ENCODE measurements at places on chromosomes 11 and 22.

- no peaks in the 10 kb centered on the region for H3K27me3 ChIP-seq
- H3K4me1 ChIP-seq = no peaks in the 10 kb centered on the region
- no peak for DNase-seq
- no peaks in the 10 kb centered on the region for H3K36me3 ChIP-seq
Observed at GRCh38 chr11:23103416-23103815, 243.1 kb upstream of the CCDC179 start.

DNA sequence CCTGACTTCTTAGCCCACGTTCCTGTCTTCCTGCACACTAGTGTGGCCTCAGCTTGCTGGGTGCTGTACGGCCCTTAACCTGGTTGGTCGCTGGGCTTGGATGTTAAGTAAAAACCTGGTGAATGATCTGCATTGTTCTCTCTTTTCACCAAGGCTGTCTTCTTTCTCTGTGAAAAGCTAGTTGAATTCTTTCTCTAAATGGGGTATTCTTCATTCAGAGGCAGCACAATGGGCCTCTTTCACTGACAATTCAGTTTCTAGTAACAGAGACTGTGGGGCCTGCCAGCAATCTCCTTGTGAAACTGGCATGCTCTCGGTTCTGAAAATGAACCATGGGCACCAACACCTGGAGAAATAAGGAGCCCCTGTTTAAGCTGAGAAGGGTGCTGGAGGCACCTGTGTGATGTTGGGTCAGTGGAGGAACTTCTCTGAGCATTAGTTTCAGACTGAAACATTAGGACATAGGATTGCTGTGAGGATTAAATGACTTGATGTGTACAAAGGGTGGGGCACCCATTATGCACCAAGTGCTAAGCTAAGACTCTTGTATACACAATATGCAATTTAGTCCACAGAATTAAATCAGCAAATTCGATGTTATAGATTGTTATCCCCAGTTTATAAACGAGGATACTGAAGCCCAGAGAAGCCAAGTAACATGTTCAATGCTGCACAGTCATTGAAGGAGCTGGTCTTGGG is 33.1 kb upstream of the ELF5 start:
- H3K36me3 ChIP-seq = no peaks in the 10 kb centered on the region
- no peak overlapping the region for H3K27ac ChIP-seq
- DNase-seq = no peak
- no peaks in the 10 kb centered on the region for H3K27me3 ChIP-seq

DNA sequence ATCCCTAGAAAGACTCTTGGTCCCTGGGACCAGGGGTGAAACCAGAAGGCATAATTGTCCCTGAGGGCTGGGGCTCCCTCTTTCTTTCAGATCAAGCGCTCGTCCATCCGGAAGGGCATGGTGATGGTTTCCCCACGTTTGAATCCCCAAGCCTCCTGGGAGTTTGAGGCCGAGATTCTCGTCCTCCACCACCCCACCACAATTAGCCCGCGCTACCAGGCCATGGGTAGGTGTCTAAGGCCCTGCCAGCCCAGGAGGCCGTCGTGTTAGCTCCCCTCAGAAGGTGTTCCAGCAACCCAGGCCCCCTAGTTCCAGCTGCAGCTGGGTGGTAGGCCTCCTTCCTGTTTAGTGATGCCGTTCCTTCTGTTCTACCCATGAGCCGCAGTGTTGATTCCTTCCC is 21.4 kb downstream of the GTPBP1 start:
- no peaks in the 10 kb centered on the region for H3K27me3 ChIP-seq
- peak; percentile 9 for DNase-seq
- H3K4me1 ChIP-seq = peaks cover 2% of the 10 kb centered on the region
- no peak overlapping the region for H3K4me3 ChIP-seq
- H3K36me3 ChIP-seq = no peaks in the 10 kb centered on the region

DNA sequence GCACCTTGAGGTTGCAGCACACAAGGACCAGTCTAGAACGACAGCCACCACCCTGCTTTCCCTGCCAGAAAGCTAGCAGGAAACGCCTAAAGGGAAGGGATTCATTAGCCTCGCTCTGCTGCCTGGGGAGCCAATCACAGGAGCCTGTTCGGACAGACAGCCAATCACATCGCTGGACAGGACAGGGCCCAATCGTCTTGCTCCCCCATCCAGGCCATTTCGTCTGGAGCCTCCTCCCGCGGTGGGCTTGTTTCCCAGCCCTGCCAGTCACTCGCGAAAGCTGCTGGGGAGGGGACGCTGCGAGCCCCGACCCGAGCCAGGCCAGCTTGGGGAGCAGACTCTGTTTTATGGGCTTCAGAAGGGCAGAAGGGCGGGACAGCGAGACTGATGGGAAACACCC is 79.8 kb upstream of the NCAM1 start:
- peaks cover 6% of the 10 kb centered on the region for H3K4me1 ChIP-seq
- H3K27me3 ChIP-seq = no peaks in the 10 kb centered on the region
- peak overlapping the region; percentile 27 for H3K4me3 ChIP-seq
- H3K27ac ChIP-seq = no peak overlapping the region
- DNase-seq = peak; percentile 71

DNA sequence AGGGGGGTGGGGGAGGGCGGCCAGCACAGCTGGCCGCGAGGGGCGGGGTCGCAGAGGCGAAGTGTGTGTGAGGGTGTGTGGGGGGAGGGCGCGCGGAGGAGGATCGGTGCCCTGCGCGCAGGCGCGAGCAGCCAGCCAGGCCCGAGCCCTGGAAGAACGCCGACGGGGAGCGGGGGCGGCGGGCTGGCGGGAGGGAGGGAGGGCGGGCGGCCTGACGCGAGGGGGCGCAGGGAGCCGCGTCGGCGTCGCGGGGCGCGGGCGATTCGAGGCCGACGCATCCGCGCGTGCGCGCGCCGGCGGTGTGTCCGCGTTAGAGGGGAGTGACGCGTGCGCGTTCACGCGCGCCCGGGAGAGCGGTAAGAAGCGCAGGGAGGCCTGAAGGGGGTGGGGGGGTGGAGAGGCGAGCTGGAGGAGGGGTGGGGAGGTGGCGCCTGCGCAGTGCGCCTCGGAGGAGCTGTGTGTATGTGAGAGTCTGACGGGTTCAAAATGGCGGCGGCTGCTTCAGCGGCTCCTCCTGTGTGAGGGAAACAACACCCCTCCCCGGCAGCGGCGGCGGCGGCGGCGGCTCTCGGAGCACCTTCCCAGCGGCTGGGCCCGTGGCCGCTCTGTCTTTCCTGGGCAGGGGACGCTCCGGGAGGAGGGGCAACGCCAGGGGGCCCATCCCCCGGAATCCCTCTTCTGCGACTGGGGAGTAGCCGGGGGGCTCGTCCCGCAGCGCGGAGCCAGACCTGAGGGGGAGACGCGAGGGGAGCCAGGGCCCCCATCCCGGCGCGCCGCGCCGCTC is at the start of gene KDM2A:
KDM2A (plus strand) TSS at position 463 of the 784 bp plus-strand sequence. CDS start 2,054 bp downstream, outside the sequence.
- H3K4me1 ChIP-seq = peaks cover 3% of the 10 kb centered on the region
- no peaks in the 10 kb centered on the region for H3K27me3 ChIP-seq
- H3K4me3 ChIP-seq = peak within 1 kb of the TSS; percentile 98
- H3K36me3 ChIP-seq = no peaks in the 10 kb centered on the region

- H3K36me3 ChIP-seq = no peaks in the 10 kb centered on the region
- H3K4me1 ChIP-seq = no peaks in the 10 kb centered on the region
- H3K4me3 ChIP-seq = no peak overlapping the region
Observed at GRCh38 chr11:65128182-65129145, 5.9 kb downstream of the SYVN1 start.

DNA sequence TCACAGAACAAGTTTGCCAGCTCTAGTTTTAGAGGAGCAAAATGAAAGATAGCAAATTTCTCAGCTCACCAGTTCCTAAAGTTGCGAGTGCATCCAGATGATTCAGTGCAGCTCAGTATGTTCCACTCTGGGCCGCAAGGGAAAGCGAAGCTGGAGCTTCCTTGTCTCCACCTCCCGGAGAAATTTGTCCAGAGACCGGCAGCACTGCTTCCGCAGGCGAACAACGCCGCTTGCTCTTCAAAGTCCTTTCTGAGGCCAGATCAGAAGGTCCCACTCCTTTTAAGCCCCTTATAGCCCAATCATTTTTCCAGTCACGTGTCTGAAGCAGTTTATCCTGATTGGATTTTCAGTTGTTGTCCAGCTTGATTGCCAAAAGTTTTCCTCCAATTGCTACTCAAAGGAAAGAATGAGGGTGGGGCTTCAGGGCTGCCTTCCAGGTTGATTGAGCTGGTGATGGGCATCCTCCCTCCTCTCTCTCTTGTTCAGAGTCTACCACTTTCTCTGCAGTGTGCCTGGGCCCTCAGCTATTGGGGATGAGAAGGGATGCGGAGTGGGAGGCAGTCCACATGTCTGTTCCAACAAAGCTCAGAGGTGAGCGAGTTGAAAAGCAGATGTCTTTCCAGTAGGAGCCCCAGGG is at the start of gene ZNF280A:
ZNF280A (minus strand) TSS at position 251 of the 637 bp plus-strand sequence. CDS start 4,640 bp downstream, outside the sequence.
- H3K36me3 ChIP-seq = no peaks in the 10 kb centered on the region
- no peak within 1 kb of the TSS for H3K4me3 ChIP-seq
- H3K27ac ChIP-seq = no peak within 1 kb of the TSS
- no peaks in the 10 kb centered on the region for H3K27me3 ChIP-seq
- no peaks in the 10 kb centered on the region for H3K4me1 ChIP-seq

DNA sequence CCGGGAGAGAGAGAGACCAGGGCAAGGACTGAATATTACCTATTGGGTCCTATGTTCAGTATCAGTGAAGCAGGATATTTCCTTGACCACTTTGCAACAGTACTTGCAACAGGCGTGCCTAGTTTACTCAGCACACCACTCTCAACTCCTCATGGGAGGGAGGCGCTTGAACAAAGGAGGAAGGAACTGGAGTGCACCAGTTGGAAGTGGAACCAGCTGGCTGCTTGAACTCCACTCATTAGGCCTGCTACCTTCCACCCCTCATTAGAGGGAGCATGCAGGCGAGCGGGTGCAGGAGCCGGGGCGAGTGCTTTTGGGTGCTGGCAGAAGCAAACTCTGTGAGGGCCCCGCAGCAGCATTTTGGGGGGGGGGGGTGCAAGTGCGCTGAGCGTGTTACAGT is 1369.6 kb upstream of the RAG2 start:
- no peaks in the 10 kb centered on the region for H3K4me1 ChIP-seq
- no peaks in the 10 kb centered on the region for H3K27me3 ChIP-seq
- no peaks in the 10 kb centered on the region for H3K36me3 ChIP-seq
- H3K4me3 ChIP-seq = no peak overlapping the region
- no peak overlapping the region for H3K27ac ChIP-seq

GRCh38 chr11:94032725-94033124 is 11.6 kb downstream of the HEPHL1 start:
- H3K36me3 ChIP-seq = no peaks in the 10 kb centered on the region
- H3K4me1 ChIP-seq = no peaks in the 10 kb centered on the region
- no peak for DNase-seq
- no peaks in the 10 kb centered on the region for H3K27me3 ChIP-seq
- H3K4me3 ChIP-seq = no peak overlapping the region

GRCh38 chr11:6418557-6419008 is 311 bp downstream of the APBB1 start:
- H3K36me3 ChIP-seq = no peaks in the 10 kb centered on the region
- H3K4me3 ChIP-seq = peak overlapping the region; percentile 88
- peak overlapping the region; percentile 95 for H3K27ac ChIP-seq
- DNase-seq = no peak
- no peaks in the 10 kb centered on the region for H3K27me3 ChIP-seq

DNA sequence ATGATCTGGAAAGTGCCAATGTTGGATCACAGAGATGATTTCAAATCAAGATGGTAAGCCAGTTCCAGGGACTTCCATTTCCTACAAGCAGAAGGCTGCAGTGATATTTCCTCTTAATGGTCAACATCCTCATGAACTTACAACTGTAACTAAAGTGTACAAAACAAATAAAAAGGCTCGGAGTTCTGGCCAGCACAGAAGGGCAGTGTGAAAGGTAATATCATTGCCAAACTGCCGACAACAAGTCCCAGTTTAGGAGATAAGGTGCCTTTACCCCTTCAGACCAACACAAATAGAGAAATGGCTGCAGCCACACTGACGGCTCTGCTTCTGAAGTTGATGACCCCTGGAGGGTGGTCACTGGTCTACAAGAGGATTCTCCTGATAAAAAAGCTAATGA is 91.1 kb downstream of the ETS1 start:
- H3K27me3 ChIP-seq = no peaks in the 10 kb centered on the region
- H3K4me3 ChIP-seq = no peak overlapping the region
- peak overlapping the region; percentile 53 for H3K27ac ChIP-seq

GRCh38 chr11:116986521-116987105 is 111.6 kb downstream of the SIK3 start:
- H3K27me3 ChIP-seq = no peaks in the 10 kb centered on the region
- no peak overlapping the region for H3K4me3 ChIP-seq
- H3K36me3 ChIP-seq = no peaks in the 10 kb centered on the region
- no peak for DNase-seq
- peaks cover 13% of the 10 kb centered on the region for H3K4me1 ChIP-seq
- no peak overlapping the region for H3K27ac ChIP-seq

DNA sequence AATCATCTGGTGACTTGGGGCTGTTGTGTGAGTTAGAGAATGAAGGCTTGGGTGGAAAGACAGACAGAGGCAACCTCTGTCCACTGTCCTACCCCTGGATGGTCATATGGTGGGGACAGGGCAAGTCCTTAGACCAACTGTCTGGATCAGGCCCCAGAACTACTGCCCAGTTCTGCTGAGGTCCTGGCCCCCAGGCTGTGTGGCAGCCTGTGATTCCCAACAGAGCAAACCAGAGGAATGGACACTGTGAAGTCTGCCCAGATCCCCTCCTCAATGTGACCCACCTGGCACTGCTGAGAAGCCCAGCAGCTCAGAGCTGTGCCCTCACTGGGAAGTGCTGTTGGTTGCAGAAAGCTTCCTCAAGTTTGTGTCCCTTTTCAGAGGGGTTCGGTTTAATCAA is 69.0 kb downstream of the GGTLC2 start:
- H3K36me3 ChIP-seq = no peaks in the 10 kb centered on the region
- H3K4me1 ChIP-seq = peaks cover 9% of the 10 kb centered on the region
- no peak overlapping the region for H3K4me3 ChIP-seq
- DNase-seq = no peak

DNA sequence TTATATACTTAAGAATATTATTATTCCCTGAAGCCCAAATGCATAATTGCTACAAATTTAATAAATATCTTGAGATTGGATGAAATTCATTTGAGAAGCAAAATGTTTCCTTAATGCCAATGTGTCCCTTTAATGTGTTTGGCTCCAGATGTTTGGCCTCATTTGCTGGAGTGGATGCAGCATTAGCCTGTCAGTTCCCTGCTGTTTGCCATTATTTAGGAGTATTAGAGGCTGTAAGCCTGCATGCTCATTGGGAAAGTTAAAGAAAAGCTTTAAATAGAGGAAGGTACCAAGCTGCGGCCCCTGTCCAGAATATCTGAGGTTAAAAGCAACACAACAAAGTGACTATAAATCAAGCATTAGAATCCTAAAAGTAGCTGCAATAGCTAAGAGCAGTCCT is 54.8 kb upstream of the PITPNB start:
- H3K36me3 ChIP-seq = no peaks in the 10 kb centered on the region
- DNase-seq = no peak
- H3K27me3 ChIP-seq = no peaks in the 10 kb centered on the region
- H3K27ac ChIP-seq = no peak overlapping the region
- H3K4me1 ChIP-seq = peaks cover 6% of the 10 kb centered on the region

GRCh38 chr11:113014262-113015097 is 53.3 kb downstream of the NCAM1 start:
- H3K36me3 ChIP-seq = no peaks in the 10 kb centered on the region
- peaks cover 2% of the 10 kb centered on the region for H3K4me1 ChIP-seq
- no peak overlapping the region for H3K27ac ChIP-seq
- H3K27me3 ChIP-seq = no peaks in the 10 kb centered on the region
- H3K4me3 ChIP-seq = no peak overlapping the region
- DNase-seq = peak; percentile 24

- no peak for DNase-seq
- no peaks in the 10 kb centered on the region for H3K4me1 ChIP-seq
- no peaks in the 10 kb centered on the region for H3K27me3 ChIP-seq
- H3K36me3 ChIP-seq = no peaks in the 10 kb centered on the region
- no peak overlapping the region for H3K27ac ChIP-seq
- H3K4me3 ChIP-seq = no peak overlapping the region
Observed at GRCh38 chr22:36942556-36942955, 29.1 kb downstream of the CSF2RB start.

Measured in ovary (tissue), 10 donors.